Mesothelial cell of epicardium (in vitro differentiated cells): ENCODE measurements at places on chromosomes 1 and 21.
A peak's percentile ranks its signal among the peaks of the same experiment; 100 is the strongest.

DNA sequence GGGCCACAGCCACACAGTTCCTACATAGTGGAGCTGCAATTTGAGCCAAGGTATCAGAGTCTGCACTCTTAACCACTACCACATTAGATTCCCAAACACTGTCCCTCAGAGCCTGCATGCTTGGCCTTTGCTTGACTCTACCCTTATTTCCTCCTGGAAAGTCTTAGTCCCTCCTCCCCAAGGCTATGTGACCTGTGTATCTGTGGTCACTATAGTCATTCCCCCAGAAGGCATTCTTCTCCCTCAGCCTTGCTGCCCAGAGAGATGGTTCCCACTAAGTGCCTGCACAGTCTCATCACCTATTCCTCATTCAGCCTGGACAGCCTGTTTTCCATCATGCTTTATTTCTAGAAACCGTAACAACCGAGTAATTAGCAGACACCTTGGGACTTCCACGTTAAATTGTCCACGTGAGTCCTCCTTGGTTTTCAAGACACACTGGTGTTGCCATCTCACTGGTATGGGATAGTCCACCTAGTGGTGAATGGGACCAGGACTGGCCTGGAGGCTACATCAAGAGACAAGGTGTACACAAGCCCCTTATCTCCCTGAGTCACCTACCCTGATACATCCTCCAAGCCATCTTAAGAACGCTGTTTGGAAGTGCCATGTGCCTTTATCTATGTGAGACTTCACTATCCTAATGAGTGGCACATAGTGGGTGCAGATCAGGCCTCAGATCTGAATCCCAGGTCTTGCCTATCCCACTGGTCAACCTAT is 3.8 kb upstream of the ZNF648 start:
- no peak for DNase-seq

GRCh38 chr1:61080413-61081143 is 1.8 kb upstream of the NFIA start:
- no peak for DNase-seq

DNA sequence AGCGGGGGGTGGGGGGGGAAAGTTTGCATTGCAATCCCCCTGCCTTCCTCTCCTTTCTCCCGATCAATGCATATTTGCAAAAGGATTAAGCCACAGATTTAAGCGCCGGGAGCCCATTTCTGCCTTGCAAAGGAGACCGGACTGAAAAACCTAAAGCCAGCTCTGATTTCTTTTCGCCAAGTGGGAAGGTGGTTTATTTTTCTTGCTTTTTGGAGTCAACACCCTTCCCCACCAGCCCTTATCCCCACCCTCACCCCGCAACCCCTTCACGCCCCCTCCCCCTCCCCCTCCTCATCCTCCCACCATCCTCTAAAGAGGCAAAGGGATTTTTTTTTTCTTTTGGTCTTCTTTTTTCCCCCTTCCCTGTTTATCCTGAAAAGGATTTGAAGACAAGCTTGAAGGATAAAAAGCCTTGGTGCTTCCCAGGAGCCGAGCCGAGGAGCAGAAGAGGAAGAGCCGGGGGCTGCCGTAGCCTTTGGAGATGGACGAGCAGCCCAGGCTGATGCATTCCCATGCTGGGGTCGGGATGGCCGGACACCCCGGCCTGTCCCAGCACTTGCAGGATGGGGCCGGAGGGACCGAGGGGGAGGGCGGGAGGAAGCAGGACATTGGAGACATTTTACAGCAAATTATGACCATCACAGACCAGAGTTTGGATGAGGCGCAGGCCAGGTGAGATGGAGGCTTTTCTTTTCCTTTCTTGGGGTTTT is 513 bp downstream of the PBX1 start:
- DNase-seq, result peak; percentile 48

GRCh38 chr1:208207388-208208131 is 36.6 kb downstream of the PLXNA2 start:
- DNase-seq, result no peak

GRCh38 chr21:43919871-43920801 is 55.1 kb downstream of the AGPAT3 start:
- no peak for DNase-seq

DNA sequence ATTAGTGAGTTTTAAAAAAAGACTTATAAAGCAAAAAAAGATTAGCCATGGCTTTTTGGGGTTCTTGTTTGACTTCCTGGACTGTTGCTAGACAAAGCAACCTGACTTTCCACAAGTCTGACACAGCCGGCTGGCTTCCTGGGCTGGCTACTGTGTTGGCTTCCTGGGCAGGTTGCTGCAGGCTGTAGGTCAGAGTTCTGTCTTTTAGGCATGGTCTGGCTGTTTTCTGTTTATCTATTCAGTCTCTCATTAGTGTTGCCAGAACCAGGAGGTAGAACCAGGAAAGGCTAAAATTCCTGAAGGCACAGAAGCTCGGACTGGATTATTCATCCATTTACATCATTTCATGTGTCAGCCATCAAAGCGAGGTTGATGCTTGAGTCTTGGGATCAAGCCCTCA is 88.6 kb upstream of the SLC35F3 start:
- no peak for DNase-seq

DNA sequence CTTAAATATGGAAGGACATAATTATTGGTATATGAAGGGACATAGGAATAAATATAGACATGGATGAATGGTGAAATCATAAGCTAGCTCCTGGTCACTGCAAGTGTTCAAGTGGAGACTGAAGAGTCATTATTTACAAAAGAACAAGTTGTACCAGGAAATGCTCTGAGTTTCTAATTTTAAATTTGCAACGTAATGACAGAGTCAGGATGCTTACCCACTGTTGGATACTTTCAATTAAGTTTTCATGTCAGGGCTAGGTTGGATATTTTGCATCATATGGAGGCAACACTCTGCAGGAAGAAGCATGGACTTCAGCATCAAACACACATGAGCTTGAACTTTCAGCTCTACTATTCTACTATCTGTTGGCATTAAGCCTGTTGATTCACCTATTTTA is 499.6 kb upstream of the C1orf87 start:
- no peak for DNase-seq

GRCh38 chr1:115090186-115090490 is 835 bp upstream of the TSPAN2 start:
- no peak for DNase-seq

- DNase-seq, result no peak
Measured at GRCh38 chr1:49526672-49527071, 497.1 kb downstream of the AGBL4 start.

DNA sequence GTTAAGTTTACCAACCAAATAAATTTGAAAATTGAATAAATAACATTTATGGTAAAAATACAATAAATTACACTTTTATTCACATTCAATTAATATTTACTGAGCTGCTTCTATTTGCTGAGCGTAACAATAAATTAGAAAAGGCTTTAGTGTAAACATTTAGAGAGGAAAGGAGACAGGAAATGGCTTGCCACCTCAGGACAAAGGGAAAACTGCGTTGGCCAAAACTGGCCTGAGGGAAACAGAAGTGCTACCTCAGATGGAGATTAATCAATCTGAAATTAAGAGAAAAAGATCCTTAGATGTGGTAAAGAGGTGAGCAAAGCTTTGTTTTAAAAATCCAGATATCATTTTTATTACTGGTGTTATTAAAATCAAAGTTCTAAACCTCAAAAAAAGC is 128.0 kb downstream of the SLC44A5 start:
- DNase-seq, result no peak

DNA sequence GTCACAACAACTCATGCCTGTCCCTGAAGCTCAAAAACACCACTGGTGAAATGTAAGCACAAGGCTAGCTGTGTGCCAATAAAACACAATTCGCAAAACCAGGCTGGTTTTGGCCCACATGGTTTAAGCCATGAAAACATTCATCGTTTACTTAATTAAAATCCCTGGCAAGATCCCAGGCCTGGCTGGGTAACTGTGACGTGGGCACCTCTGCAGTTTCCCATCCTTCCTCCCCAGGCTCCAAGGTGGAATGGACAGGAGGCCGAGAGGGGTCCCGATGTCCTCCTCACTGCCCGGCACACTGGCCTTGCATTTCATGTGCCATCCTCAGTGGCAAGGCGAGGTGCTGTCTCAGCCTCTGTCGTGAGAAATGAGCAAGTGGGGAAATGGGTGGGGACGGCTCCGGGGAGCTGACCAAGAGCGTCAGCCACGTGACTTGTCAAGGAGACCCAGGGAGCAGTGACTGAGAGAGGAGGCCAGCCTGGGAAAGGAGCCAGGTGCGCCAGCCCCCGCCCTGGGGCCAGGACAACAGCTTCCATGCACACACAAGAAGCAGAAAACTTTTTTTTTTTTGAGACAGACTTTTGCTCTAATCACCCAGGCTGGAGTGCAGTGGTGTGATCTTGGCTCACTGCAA is 153.1 kb upstream of the RAB4A start:
- no peak for DNase-seq

- no peak for DNase-seq
Measured at GRCh38 chr1:31734582-31735107, 29.5 kb downstream of the ADGRB2 start.

GRCh38 chr21:41234569-41234968 is 66.6 kb downstream of the BACE2 start:
- no peak for DNase-seq

DNA sequence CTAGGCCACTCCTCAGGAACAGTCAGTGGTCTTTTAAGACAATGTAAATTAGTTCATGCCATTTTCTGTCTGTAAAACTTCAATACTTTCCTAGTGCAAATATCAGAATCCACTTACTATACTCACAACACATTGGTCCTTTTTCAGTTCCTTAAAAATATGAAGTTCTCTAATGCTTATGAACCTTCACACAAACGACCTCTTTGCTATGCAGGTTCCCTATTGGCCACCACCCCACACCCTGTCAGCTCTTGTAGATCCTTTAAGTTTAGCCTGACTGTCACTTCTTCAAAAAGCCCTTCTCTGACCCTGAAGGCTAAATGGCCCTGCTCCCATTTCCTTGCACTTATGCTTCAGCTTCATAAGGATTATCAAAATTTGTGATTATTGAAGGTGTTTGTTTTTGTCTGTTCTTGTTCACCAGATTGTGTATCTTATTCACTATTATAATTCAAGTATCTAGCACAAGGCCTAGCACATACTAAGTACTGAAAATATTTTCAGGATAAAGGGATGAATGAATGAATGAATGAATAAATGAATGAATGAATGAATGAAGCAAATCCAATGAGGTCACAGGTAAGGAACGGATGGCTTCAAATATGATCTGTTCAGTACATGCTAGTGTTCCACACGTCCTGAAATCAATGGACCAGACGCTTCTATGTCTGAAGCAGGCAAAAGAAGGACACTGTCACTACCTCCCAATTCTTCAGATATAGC is 373.9 kb downstream of the VAV3 start:
- no peak for DNase-seq

- DNase-seq, result no peak
Measured at GRCh38 chr1:150154143-150154542, 4.4 kb downstream of the PLEKHO1 start.

- DNase-seq, result no peak
Measured at GRCh38 chr1:234875953-234876855, 252.4 kb downstream of the TOMM20 start.

DNA sequence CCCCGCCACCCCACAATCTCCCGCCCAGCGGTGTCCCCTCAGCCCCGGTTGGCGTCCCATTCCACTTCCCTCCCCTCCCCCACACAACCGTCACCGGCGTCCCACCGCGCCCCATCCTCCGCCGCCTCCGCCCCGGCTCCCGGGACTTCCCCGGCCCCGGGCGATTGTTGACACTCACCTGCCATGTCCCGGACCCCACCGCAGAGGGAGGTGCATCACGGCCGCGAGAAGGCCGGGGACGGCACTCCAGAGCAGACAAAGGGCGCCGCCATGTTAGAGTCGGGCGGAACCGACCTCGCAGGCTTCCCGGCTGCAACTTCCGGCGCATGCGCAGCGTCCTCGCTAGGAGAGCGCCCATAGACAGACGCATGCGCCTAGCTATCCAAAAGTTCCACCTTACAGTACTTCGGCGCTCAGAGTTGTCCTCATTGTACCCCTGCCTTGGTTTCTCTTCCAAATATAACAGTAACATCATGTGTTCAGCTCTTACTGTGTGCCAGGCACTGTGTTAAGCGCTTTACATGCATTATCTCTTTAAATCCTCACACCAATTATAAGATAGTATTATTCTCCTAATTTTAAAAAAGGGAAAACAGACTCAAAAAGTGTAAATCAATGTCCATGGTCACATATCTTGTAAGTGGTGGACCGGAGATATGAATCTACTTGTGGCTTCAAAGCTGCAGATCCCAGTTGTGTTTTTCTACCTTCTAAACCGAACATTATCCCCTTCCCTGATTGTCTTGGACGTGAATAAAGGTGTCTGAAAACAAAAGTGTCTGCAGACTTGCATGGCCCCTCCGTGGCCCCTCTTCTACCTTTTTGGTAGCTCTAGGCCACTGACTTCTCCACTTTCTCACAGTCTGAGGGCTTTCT is at the start of gene ZBTB17:
Gene ZBTB17 (minus strand): TSS at position 297 of the 876 bp plus-strand sequence. CDS start 27,606 bp downstream, outside the sequence.
- DNase-seq, result peak; percentile 96

- DNase-seq, result peak; percentile 46
Measured at GRCh38 chr1:37811027-37811655, 3.1 kb upstream of the YRDC start.

GRCh38 chr21:15775981-15776380 is 46.2 kb downstream of the USP25 start:
- DNase-seq, result no peak

DNA sequence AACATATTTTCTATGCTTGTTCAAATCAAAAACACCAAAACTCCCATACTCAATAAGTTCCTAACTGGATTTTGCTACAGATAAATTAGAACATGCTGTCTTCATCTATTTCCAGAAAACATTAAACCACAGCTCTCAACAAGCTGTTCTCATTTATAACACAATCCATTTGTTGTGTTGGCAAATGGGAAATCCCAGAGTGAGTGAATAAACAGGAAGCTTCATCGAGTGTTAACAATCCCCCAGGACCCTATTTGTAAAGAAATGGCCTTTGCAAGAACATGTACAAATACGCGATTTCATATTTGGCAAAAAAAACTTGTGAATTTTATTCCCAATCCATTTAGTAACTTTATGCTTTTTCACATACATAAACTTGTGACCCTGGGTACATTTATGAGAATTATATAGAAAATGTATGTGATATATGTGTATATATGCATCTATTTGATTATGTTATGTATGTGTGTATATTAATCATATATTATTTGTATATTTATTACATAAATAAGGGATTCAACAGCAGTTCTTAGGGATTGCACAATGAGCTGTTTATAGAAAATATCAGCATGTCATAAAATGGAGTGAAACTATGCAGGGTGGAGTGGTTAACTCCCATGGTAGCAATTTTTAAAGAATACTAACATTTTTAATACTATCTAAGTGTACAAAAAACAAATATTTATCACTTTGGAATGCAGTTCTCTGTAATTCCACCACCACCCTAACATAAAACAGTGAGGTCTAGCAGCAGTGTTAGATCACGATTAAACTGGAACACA is 160.0 kb downstream of the NEGR1 start:
- DNase-seq, result no peak

GRCh38 chr1:108200687-108201051 is 526 bp upstream of the SLC25A24 start:
- DNase-seq, result no peak

GRCh38 chr1:21189421-21189820 is 12.7 kb upstream of the EIF4G3 start:
- no peak for DNase-seq
